Activated naive CD8-positive, alpha-beta T cell treated with anti-CD3 and anti-CD28 coated beads for 36 hours (primary cell): ENCODE measurements at places on chromosomes 6 and 20. TPM values are rescaled to one million over a fixed set of nuclear protein-coding genes. Genes with fewer than 3 reads are reported as not detected.

Gene SYNJ2
- total RNA-seq: 29.4 TPM

Gene HLA-C
- 736 TPM for total RNA-seq

Gene ACTR5
- total RNA-seq: 7.5 TPM

DNA sequence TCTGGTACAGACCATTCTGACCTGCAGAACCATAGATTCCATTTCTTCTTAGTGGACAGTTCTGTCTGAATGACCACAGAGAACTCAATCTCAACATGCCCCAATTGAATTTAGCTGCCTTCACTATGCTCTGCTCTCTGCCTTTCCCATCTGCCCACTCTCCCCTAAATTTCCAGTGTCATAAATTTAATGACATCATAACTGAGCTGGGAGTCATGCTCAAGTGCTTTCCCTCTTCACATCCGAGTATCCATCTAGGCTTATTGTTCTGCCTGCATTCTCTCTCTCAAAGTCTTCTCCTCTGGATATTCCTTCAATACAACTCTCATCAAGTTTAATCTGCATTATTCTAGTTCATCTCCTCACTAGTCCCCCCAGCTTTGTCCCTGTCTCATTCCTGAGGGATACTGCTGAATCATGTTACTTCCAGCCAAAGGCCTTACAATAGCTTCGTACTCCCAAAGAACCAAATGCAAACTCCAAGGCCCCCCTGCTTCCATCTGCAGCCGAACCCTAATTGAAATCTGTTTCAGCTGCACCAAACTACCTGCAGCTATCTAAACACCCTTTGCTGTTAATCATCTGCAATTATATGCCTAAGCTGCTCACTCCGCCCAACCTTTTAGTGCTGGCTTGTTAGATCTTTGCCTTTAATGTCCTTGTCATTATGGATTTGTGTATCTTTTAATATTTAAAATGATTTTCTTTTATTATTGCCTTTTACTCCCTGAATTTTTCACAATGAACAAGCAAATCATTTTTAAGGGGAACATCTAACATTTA, 46.1 kb downstream of the SLC35B3 start:
- H3K4me3 ChIP-seq: no peak overlapping the region
- DNase-seq: no peak
- H3K36me3 ChIP-seq: no peaks in the 10 kb centered on the region
- H3K27ac ChIP-seq: no peak overlapping the region
- H3K4me1 ChIP-seq: peaks cover 23% of the 10 kb centered on the region

DNA sequence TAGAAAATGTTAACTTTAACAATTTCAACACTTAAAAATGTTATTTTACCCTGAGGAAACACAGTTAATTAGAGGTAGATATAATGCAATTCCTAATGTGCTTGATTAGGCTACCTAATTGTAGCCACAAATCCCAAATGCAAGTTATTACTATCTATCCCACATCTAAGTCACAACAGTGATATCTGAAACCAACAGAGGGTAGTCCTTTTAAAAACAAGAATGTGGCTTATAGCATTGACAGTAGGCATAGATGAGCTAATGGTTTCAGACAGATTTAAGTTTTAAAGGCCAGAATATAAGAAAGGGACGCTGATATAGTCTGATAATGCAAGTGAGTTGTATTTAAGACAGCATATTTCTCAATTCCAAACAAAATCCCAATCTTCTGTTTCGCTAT, 23.0 kb downstream of the PLN start:
- no peak overlapping the region for H3K4me3 ChIP-seq
- peaks cover 32% of the 10 kb centered on the region for H3K36me3 ChIP-seq
- peaks cover 20% of the 10 kb centered on the region for H3K4me1 ChIP-seq
- H3K27ac ChIP-seq: no peak overlapping the region
- no peak for DNase-seq

Gene GRM4
- 0.12 TPM for total RNA-seq

DNA sequence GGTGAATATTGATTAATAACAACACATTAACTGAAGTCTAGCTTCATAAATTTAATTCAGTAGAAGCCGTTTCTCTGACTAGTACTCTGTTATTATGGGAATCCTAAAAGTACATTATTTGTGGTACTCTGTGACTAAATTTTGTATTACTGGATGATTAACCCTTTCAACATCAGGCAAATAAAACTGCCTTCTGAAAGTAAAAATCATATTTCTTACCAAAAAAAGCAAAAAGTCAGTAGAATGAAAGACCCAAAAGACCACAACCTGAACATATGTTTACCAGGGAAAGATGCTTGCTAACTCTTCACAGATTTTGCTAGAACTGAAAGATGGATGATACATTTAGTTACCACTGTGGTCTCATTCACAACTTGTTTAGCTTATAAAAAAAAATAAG, 73.2 kb downstream of the AHI1 start:
- no peak for DNase-seq
- no peak overlapping the region for H3K4me3 ChIP-seq
- H3K27me3 ChIP-seq: no peaks in the 10 kb centered on the region
- peaks cover 11% of the 10 kb centered on the region for H3K36me3 ChIP-seq
- no peak overlapping the region for H3K27ac ChIP-seq

DNA sequence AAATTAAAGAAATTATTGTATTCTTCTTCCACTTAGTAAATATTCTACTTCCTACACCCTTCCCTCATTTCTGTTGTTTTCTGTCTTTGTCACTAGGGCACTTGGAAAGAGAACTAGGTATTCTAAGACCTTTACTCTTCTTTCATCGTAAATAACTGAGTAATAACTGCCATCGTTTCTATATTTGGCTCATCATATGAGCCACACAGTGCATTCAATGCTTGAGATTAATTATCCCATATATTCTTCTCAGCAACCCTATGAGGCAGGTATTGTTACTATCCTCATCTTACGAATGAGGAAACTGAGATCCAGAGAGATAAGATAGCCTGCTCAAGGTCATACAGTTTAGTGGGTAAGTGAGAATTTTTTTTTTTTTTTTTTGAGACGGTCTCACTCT, 38.9 kb downstream of the LRP11 start:
- no peak overlapping the region for H3K4me3 ChIP-seq
- H3K4me1 ChIP-seq: no peaks in the 10 kb centered on the region
- no peak for DNase-seq
- no peak overlapping the region for H3K27ac ChIP-seq
- H3K27me3 ChIP-seq: no peaks in the 10 kb centered on the region

GRCh38 chr20:48159145-48160008, 374.1 kb upstream of the SULF2 start:
- H3K27me3 ChIP-seq: peaks cover 5% of the 10 kb centered on the region
- no peak overlapping the region for H3K4me3 ChIP-seq
- H3K4me1 ChIP-seq: no peaks in the 10 kb centered on the region
- no peak overlapping the region for H3K27ac ChIP-seq
- H3K36me3 ChIP-seq: no peaks in the 10 kb centered on the region

Gene ZC3H12D
- 27.9 TPM for total RNA-seq

DNA sequence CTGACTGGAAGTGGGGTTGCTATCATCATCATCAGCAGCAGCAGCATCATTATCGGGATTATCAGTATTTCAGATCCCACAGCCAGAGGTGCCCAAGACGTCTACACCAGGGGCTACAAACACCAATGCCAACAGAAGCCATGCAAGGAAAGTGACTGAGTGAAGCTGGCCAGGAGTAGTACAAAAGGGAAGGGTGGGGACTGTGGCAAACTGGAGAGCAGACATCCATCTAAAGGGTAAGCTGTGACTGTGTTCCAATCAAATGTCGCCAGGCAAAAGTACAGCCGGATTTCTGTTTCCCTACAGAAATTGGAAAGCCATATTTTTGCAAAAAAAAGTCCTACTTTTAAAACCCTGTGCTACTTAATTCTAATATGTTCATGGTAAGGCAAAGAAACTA, 50.0 kb downstream of the PREX1 start:
- no peak overlapping the region for H3K27ac ChIP-seq
- H3K4me1 ChIP-seq: peaks cover 53% of the 10 kb centered on the region
- DNase-seq: no peak
- no peaks in the 10 kb centered on the region for H3K27me3 ChIP-seq

DNA sequence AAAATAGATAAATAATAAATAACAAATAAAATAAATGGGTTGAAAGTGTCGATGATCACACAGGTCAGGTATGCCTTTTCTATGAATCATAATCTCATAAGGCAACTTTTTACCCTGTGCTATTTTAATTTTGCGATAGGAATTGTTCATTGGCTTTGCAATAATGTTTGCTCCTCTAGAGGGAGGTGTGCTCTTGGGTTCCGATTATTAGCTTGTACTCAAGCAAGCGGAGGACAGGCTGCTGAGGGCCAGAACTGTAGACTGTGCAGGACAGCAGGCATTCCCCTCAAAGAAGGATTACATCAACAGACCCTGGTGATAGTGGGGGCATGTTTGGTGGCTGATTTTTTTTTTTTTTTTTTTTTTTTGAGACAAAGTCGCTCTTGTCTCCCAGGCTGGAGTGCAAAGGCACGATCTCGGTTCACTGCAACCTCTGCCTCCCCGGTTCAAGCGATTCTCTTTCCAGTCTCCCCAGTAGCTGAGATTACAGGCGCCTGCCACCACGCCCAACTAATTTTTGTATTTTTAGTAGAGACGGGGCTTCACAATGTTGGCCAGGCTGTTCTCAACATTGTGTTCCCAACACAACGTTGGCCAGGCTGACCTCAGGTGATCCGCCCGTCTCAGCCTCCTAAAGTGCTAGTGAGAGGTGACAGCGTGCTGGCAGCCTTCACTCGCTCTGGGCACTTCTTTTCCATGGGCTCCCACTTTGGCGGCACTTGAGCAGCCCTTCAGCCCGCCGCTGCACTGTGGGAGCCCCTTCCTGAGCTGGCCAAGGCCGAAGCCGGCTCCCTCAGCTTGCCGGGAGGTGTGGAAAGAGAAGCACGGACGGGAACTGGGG, 35.6 kb downstream of the RIOK1 start:
- H3K36me3 ChIP-seq: no peaks in the 10 kb centered on the region
- DNase-seq: no peak
- no peak overlapping the region for H3K27ac ChIP-seq
- no peaks in the 10 kb centered on the region for H3K4me1 ChIP-seq

DNA sequence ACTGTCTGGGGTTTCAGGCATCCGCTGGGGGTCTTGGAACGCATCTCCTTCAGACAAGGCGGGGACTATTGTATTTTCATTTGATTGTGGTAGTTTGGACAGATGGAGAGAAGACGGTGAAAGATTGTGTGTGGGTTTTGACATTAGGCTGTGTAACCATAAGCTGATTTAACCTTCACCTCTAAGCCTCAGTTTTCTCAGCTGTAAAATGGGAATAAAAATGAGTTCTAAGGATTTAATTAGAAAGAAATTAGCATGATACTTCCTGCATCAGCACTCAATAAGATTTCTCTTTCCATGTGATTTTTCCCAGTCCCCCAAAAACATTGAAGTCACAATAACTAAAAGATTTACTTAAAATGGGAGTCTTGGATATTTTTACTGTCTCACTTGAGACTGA, 78.1 kb downstream of the CBFA2T2 start:
- no peak overlapping the region for H3K27ac ChIP-seq
- no peaks in the 10 kb centered on the region for H3K36me3 ChIP-seq
- no peak for DNase-seq
- H3K27me3 ChIP-seq: no peaks in the 10 kb centered on the region
- H3K4me3 ChIP-seq: no peak overlapping the region

DNA sequence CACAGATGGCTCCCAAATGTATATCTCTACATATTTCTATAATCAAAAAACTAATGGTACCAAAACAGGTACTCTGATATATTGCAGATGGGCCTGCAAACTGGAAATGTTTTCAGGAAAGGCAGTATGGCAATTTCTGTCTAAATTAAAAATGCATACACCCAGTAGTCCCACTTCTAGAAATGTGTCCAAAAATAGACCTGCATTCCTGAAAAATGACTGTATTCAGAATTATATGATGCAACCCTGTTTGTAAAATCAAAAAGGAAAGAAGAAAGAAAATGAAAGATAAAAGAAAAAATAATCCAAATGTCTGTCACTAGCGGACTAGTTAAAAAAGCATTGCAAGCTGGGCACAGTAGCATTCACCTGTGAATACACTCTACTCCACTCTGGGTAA, 12.9 kb upstream of the MICB start:
- H3K27ac ChIP-seq: no peak overlapping the region
- H3K27me3 ChIP-seq: no peaks in the 10 kb centered on the region
- H3K4me1 ChIP-seq: no peaks in the 10 kb centered on the region
- H3K36me3 ChIP-seq: no peaks in the 10 kb centered on the region
- H3K4me3 ChIP-seq: no peak overlapping the region
- no peak for DNase-seq

Gene SAMD10
- total RNA-seq: 16.7 TPM

DNA sequence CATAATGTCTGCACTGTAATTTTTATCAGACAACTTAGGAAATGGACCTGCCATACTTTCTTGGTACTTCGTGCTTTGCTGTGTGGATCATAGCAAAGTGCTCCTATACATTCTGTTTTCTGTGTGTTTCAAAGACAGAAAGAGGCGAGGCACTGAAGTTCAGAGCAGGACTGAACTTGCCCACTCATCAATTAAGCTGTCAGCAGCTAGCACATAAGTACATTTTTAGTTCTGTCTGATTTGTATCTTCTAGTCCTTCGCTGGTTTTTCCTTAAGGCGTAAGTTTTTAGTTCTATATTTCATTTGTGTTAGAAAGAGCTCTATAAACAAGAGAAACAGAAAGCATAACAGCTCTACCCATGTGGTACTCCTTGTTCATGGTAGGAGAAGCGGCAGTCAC, 42.1 kb downstream of the MAP3K4 start:
- peaks cover 17% of the 10 kb centered on the region for H3K36me3 ChIP-seq
- H3K4me1 ChIP-seq: peaks cover 29% of the 10 kb centered on the region
- no peak for DNase-seq
- H3K27me3 ChIP-seq: no peaks in the 10 kb centered on the region
- no peak overlapping the region for H3K27ac ChIP-seq
- H3K4me3 ChIP-seq: no peak overlapping the region

Gene BMP2
- total RNA-seq: not detected

DNA sequence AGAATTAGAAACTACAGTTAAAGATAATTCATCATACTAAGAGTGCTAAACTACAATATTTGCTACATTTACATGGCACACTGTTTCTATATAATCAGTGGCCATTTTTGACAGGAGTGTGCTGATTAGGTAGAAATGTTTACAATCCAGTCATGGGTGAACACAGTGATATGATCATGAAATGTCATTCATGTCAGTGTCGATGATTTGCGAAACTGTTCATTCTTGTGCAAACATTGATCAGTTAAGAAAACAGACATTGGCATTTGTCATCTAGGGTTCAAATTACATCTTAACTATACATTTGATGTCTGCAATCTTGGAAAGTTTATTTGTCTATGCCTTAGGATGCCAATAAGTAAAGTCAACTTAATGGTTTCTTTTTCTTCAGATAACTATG, 474.9 kb downstream of the DOK5 start:
- H3K4me1 ChIP-seq: no peaks in the 10 kb centered on the region
- no peaks in the 10 kb centered on the region for H3K27me3 ChIP-seq
- no peak for DNase-seq
